ENCODE measurements at places on chromosomes 13 and 19.
A peak's percentile ranks its signal among the peaks of the same experiment; 100 is the strongest.

DNA sequence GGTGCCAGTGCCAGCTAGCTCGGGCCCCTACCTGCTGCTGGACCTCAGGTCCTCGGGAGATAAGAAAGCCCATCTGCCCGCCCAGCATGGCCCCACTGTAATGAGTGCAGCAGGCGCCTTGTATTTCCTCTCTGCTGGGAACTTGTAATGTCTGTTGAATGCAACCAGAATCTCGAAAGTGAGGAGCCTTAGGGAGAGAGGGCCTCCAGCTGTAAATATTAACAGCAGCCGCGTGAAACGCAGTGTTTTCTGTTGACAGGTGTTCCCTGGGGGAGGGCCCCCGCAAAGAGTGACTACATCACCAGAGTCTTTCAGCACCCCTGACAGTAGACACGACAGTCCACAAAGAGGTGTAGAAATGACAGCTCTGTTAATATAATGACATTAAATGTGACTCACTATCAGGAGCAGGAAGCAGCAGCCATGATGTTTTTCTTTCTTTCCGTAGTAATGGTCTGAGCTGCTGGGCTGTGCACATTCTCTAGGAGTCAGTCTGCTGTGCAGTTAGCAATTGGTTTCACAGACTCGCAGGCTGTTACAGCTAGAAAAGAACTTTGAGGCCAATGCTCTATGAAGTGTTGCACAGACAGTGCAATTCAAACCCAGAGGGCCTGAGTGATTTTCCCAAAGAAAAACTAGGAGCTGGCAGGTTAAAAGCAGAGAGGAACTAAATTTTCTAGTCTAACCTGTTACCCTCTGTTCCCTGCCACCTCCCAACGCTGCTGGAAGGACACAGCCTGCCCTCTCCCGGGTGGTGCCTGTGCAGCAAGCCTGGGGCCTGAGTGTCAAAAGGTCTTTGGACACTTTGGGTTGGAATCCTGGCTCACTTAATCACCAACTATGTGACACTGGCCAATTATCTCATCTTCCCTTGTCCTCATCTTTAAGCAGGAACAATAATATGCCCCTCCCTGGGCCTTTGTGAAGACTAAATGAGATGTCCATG, 58.6 kb upstream of the WASF3 start:
- DNase-seq, result no peak

GRCh38 chr19:14147797-14148605, 11.6 kb upstream of the ASF1B start:
- peak; percentile 82 for DNase-seq

- no peak for DNase-seq
These were observed 22.2 kb downstream of the SMARCA4 start for GRCh38 chr19:10983026-10983425.

- DNase-seq, result no peak
These were observed 6.3 kb upstream of the KCTD12 start for GRCh38 chr13:76892488-76892887.

DNA sequence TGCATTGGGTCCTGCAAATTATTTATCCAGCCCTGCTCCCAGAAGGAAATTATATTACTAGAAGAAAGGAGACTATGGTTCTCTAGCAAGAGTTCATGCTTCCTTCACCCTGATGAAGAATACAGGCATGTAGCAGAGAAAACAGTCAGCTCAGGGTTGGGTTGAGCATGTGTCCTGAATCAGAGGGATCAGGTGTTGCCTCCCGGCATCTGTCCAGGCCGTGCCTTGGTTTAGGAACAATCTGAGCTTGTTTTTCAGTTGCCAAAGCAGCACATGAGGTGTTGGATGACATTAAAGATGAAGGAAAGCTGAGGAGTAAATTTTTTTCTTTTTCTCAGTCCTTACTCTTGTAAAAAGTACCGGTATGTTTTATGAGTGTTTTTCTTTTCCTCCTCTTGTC, 62.0 kb downstream of the KL start:
- no peak for DNase-seq

DNA sequence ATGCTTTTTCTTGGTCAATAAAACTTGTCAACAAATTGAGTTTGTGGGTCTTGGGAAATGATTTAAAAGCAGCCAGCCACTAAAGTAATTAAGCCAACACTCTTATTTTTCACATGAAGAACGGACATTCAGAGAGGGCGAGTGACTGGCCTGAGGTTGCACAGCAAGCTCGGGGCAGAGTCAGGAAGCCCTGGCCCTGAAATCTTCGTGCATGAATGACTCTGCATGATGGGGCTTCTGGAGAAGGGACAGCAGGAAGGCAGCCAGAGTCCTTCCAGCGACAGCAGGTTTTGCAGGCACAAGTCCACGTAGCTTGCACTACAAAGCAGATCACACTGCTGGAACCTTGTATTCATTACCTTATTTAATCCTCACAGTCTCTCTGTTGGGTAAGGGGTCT, 232.5 kb downstream of the ZNF536 start:
- DNase-seq, result no peak

- no peak for DNase-seq
These were observed 21.4 kb downstream of the CFAP97D2 start for GRCh38 chr13:114200399-114200911.

All from D721Med (cell line).